ENCODE measurements at places on chromosomes 5 and 9.
A peak's percentile ranks its signal among the peaks of the same experiment; 100 is the strongest.

- DNase-seq: no peak
Observed at GRCh38 chr9:114050646-114051045, 27.5 kb downstream of the AMBP start.

DNA sequence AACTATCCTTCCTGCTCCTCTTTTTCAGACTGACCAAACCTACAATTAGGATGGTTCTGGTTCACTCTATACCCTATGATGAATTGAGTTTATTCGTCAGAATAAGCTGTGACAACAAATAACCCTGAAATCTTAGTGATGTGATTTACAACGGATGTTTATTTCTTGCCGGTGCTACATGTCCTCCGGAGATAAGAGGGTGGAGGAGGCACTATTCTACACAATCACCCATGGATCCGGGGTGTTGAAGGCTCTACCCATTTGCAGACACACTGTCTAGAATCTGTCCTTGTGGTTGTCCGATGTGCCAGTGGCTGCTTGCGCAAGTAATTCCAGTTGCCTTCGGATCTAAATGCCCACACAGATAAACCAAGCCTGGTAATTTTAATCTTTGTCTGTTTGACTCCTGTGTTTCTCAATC, 44.7 kb downstream of the CDC14B start:
- DNase-seq: no peak

GRCh38 chr5:159419576-159419975, 89.3 kb upstream of the IL12B start:
- no peak for DNase-seq

GRCh38 chr9:7784472-7784871, 15.1 kb downstream of the DMAC1 start:
- no peak for DNase-seq

DNA sequence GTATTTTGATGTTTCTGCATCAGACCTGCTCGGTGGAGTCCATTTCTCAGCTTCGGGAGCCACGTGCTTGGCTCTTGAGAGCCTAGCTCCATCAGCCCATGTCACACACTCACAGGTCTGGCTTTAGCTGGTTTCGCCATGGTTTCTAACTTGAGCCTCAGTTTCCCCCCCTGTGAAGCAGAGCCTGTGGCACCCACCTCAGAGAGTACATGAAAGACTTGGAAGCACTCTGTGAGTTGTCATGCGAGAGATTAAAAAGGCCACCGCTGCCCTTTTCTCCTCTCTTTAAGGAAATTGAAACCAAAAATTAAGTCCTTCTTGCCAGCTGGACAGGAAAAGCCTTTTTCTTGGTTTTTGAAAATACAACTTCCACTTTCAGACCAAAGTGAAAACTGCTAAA, 8.8 kb downstream of the TENT4A start:
- DNase-seq: no peak

- DNase-seq: peak; percentile 49
Observed at GRCh38 chr9:116497095-116497890, 189.8 kb upstream of the TRIM32 start.

GRCh38 chr9:38229104-38229500, 160.1 kb upstream of the SHB start:
- no peak for DNase-seq

GRCh38 chr5:9540791-9541190, 5.1 kb downstream of the SEMA5A start:
- DNase-seq: peak; percentile 61

DNA sequence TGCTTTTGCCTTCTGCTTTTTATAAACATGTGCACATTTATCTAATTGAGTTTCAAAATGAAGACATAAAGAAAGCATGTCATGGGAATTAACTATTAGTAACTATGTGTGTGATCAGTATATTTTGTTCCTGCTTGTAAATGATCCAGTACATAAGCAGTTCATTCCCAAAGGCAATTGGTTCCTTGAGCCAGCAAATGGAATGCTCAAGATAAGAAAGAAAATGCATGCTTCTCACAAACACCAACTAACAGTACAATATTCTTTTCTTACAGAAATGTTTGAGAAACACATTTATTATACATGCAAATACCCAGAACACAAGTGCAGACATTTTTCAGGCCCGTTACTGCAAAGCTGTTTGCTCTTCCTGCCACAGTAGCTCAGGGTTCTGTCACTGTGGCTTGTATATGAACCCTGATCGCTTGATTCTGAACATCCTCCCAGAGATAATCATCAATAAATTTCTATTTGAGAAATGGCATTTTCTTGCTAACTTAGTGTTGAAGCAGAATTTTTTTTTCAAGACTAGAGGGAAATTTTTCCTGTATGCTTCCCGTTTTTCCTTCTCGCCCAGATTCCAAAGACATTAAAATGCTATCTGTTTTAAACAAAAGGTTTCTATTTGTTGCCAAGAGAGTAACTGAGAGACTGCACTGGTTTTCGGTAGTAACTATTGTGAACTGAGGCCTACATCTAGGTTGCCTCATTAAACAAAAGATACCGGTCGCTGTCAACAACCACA, 1.9 kb downstream of the GNAQ start:
- no peak for DNase-seq

- peak; percentile 5 for DNase-seq
Observed at GRCh38 chr9:126615245-126615790, 1.6 kb downstream of the LMX1B start.

GRCh38 chr9:136095070-136096058, at the start of gene NACC2:
Gene NACC2 (minus strand): TSS chr9:136095289. CDS start chr9:136050521, 44,768 bp downstream.
- DNase-seq: peak; percentile 59

DNA sequence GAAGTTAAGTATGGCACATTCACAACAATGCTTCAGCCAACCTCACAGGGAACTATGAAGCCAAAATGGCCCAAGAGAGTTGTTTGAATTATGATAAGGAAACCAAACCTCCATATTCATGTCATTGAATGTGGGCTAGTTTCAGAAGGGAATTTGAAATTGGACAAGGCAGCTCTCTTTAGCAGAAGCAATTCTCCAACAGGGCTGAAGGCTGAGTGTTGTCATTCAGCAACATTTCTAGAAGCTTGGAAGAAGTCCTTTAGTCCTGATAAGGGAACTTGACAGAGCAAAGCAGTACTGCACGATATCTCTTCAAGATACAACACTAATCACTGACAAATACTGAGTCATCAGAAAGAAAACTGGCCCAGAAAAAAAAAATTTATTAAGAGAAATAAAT, 115.4 kb downstream of the SLC25A46 start:
- no peak for DNase-seq

DNA sequence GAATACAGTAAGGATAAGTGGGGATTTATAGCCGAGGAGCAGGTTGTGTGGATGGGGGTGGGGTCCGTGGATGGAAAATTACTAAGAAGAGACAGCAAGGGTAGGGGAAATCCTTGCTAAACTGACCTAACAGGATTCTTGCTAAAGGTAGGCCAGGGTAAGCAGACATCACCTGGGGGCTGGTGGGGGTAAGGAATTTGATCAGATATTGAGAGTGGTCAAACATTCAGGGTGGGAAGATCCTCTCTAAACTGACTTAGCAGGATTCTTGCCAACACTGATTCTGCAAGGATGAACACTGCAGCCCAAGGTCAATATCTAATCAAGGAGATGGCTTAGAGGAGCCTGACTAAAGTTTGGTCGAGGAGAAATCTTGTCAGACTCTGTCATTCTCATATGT, 2.7 kb upstream of the PLGRKT start:
- DNase-seq: no peak

DNA sequence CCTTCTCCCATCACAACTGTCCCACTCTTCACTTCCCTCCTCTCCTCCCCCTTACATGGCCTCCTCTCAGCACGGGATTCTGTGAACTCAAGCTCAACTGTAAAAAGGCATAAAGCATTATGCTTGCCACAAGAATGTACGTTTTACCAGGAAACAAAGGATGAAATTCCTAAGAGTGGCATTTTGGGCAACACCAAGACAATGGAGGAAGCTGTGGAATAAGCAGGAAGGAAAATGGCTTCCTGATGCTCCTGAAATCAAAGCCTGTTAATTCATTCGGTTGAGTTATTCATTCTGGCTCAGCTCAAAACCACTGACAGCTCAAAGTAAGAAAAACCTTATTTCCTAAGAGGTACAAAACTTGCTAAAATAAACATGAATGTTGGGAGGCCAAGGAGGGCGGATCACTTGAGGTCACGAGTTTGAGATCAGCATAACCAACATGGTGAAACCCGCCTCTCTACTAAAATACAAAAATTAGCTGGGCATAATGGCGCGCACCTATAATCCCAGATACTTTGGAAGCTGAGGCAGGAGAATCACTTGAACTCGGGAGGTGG, 40.8 kb upstream of the DMRT1 start:
- no peak for DNase-seq

DNA sequence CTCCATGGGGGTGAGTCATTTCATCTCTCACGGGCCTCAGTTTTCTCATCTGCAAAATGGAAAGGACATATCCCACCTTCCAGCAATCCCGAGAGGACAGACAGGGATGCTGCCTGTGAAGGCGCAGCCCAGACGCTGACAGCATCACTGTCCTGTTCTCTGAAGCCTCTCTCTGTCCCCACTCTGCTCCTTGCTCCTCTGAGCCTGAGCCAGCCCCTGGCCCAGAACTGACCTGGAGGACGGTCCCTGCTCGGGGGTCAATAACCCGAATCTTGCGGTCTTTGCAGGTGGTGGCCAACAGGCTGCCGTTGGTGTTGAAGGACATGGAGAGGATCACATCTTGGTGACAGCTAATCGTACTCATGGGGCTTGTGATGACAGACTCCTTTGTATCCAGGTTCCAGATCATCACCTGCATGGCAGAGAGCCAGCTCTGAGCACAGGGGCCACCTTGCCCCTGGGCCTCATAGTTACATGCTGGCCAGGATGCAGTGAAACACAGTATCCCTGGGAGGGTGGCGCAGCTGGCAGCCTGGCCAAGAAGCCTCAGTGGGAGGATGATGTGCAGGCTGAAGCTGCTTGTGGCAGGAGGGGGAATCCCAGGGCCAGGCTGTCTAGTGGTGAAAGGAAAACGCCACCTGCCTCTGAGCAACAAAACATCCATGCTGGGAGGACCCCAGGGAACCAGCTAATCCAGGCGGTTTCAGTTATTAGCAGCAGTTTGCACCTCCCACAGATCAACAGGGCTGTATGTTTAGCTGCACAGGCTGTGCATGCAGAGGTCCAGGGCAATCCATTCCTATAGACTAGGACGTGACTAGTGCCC, 14.0 kb upstream of the TRIM14 start:
- DNase-seq: no peak

GRCh38 chr5:15367489-15367888, 132.5 kb upstream of the FBXL7 start:
- DNase-seq: no peak

DNA sequence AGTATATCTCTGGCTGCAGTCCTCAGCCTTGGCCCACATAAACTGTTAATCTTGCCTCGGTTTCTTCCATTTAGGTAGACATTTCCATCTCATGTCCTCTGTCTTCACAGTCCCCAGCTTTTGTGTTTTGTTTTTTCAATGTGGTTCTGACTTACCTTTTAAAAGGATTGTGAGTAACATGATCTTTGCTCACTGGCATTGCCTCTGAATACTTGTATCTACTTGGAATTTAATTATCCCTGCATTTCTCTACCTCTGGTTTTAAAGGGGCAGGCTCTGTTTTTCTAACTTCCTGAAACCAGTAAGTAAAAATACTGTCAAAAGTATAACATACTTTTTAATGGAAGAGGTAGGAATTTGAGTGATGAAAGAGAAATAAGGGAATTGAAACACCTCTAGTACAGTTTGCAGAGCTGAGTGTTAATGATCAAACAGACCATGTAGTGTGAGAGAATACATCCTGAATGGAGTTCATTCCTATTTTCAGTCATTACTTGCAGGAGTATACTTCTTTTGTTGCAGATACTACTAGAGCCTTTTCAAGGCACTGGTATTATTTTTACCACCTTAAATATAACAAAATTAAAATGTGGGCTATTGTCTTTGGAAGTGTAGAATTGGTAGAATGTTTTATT, 62.6 kb downstream of the MTREX start:
- no peak for DNase-seq

DNA sequence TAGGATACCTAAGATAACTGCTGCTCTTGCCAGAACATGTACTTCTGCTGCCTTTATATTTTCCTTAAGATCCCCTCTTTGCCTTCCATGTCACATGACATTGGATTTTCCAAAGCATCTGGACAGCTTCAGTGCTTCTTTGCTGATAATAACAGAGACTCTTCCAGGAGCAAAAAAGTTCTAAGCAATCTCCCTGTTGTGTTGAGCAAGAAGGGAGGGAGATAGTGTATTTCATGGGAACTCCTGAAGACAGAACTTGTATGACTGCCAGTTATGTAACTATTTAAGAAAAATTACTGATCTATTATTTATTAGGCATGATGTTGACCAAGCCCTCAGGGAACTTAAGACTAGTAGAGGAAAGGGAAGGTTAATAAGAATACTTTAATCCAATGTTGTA, 454.7 kb downstream of the SPATA31D1 start:
- no peak for DNase-seq

- peak; percentile 18 for DNase-seq
Observed at GRCh38 chr5:145244788-145245187, 590.4 kb downstream of the PRELID2 start.

DNA sequence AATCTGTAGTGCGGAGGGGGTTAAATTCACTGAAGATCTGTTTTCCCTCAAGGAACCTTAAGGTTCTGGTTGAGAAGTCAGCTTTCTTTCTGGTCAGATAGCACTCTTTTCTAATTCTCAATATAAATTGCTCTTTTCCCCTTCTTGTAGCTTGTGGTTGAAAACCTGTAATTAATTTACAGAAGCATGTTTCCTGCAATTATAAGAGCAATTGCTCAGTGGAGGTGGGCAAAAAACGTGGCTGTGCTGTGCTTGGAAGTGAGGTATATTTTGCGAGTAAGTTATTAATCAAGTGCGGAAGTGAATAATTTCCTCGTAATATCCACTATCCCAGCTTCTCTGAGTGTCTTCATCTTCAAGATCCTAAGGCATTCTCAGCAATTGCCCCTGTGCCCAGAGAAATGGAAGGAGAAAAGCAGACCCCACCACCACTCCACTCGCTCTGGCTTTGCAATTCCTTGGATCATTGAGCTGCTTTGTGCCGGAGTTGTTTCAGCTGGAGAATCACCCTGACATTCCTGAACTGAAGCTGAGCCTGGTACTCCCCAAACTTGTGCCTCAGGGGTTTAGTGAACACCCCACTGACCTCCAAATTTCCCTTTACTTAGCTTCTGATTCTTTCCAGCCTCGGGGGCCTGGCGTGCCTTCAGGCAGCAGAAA, 140.6 kb downstream of the LRRC70 start:
- DNase-seq: no peak

- DNase-seq: no peak
Observed at GRCh38 chr5:76180814-76181805, 97.9 kb downstream of the SV2C start.

- no peak for DNase-seq
Observed at GRCh38 chr9:19623941-19624340, 164.9 kb downstream of the SLC24A2 start.

GRCh38 chr9:13264788-13265187, 14.7 kb downstream of the MPDZ start:
- DNase-seq: peak; percentile 28

Measured in fibroblast of skin of abdomen (primary cell).